NCI-H1048 (cell line): ENCODE measurements at places on chromosomes 13 and 19.

GRCh38 chr13:37701972-37702371 lies 103.4 kb upstream of the POSTN start:
- DNase-seq: no peak

GRCh38 chr19:23554548-23554947 lies 132.5 kb downstream of the ZNF675 start:
- DNase-seq: no peak

DNA sequence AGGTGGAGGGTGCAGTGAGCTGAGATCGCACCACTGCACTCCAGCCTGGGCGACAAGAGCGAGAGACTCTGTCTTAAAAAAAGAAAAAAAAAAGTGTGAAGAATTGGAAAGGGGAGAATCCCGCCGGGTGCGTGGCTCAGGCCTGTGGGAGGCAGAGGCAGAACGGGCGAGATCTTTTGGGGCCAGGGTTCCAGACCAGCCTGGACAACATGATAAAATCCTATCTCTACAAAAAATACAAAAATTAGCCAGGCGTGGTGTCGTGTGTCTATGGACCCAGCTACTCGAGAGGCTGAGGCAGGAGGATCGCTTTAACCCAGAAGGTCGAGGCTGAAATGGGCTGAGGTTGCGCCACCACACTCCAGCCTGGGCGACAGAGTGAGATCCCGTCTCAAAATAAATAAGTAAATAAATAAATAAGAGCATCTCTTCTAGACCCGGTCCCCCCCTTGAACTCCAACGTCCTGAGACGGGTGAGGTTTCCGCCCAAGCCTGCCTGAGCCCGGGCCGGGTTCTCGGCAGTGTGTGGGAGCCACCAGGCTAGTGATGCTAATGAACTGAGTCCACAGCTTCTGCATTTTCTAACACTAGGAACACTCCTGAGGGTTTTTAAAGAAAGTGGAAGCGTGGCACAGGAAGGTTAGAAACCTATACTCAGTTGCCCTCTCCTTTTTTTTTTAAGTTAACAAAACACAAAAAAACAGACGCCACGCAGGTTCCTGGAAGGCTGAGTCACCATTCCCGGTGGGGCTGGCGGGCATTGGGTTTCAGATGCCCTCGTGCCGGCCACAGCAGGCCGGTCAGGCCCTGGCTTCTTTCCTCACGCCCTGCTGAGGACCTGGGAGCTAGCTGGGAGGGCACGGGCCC lies 22.0 kb downstream of the GPX4 start:
- no peak for DNase-seq

DNA sequence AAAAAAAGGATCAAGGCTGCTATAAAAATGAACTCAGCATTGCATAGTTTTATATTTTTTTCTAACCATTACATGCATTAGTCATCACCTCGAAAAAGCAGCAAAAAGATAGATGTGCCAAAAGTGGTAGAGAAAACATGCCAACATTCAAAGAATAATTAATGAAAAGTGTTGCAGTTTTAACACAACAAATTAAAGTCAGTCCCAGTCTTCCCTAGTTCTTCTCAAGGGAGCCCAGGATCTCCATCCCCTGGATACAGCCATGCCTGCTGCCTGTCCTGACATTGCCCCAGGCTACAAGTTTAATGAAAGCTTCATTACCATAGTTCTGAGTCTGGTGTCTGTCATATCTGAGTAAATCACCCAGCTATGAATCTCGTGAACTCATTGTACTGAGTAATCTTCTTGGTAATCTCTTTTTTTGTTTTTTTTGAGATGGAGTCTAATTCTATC lies 116.6 kb upstream of the KLF12 start:
- DNase-seq: no peak

DNA sequence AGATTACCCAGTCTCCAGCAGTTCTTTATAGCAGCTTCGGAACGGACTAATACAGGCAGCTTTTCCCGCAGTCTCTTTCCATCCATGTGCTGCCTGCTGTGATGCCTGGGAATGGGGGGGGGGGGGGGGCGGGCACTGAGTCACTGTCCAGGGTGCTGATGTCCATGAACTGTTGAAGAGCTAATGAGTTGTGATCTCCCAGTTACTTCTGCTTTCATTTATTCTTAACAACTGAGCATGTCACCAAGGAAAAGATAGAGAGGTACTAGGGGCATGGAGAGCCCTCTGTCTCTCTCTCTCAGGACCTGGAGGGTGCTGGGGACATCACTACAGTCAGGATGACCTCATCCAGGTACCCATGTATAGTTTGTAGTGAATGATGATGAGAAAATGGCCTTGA lies 20.3 kb upstream of the CEACAM1 start:
- DNase-seq: no peak

GRCh38 chr19:4386041-4386782 lies 14.1 kb downstream of the SH3GL1 start:
- DNase-seq: no peak

DNA sequence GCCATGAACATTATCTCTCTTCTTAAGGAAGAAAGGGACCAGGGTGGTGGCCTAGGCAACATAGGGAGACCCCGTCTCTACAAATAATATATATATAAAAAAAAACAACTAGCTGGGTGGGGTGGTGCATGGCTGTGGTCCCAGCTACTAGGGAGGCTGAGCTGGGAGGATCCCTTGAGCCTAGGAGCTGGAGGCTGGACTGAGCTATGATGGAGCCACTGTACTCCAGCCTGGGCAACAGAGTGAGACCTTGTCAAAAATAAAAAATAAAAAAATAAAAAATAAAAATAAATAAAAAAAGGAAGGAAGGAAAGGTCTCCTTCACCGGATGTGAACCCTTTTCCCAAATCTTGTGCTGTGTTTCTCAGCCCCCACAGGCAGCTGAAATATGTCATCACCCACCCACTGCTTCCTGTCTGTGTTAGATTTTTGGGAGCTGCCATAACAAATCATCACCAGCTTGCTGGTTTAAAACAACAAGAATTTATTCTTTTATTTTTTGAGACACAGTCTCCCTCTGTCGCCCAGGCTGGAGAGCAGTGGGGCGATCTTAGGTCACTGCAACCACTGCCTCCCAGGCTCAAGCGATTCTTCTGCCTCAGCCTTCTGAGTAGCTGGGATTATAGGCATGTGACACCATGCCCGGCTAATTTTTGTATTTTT lies 9.5 kb upstream of the TSPAN16 start:
- no peak for DNase-seq

DNA sequence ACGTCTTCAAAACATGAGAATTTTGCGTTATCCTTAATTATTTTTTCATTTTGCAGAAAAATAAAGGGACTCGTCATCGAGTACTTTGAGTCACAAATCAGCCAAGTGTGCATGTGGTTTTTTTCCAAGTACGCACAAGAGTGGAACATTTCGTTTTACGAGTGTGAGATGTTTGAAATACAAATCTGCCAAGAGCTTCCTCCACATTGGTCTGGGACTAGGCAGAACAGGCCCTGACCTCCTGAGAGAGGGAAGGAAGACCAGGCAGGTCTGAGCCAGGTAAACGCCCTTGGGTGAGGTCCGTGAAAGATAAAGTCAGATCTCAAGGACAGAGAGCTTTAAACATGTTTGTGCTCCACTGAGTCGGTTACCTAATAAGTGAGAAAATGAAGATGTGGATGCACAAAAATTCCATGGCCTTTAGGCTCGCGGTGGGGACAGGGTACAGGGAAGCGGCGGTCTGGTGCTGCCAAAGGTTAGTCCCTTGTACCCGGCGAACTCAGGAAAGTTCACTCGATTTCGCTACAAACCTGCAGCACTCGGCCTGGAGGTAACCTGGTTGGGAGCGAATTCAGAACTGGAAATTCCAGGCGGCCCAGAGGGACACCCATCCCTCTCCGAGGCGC lies 473 bp upstream of the ITM2B start:
- DNase-seq: no peak

DNA sequence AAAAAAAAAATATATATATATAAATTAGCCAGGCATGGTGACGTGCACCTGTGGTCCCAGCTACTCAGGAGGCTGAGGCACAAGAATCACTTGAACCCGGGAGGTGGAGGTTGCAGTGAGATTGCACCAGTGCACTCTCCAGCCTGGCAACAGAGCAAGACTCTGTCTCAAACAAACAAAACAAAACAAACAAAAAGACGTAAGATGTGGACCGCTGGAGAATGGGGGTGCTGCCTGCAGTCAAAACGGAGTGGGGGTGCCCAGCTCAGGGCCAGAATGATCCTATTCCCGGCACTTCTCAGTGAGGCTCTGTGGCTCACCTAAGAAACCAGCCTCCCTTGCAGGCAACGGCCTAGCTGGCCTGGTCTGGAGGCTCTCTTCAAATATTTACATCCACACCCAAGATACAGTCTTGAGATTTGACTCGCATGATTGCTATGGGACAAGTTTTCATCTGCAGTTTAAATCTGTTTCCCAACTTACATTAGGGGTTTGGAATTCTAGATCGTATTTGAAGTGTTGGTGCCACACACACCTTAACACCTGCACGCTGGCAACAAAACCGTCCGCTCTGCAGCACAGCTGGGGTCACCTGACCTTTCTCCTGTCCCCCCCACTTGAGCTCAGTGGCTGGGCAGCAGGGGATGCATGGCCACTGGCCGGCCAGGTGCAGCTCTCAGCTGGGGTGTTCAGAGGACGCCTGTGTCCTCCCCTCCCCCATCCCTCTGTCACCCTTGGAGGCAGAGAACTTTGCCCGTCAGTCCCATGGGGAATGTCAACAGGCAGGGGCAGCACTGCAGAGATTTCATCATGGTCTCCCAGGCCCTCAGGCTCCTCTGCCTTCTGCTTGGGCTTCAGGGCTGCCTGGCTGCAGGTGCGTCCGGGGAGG lies at the start of gene F7:
F7 (plus strand) TSS at position 760 of the 889 bp plus-strand sequence; CDS start at position 811, 51 bp downstream.
- no peak for DNase-seq
